A673 (cell line): ENCODE measurements at places on chromosomes 12 and 14. TPM values are rescaled to one million over a fixed set of nuclear protein-coding genes. Genes with fewer than 3 reads are reported as not detected.

DNA sequence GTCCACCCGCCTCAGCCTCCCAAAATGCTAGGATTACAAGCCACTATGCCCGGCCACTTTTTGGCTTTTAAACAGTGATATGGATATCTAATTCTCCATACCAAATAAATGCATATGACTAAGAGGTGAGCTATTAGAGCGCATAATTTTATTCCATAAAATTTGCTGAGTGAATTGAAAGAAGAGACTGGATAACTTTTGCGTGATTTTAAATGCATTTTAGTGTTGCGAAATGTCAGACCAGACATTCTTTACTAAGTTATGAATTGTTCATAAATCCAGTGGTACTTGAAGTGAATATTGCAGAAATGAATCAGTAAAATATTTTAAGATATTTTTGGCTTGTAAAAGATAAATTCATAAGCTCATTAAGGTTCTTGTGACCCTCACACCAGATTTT is 50.9 kb upstream of the DIP2B start:
- peaks cover 18% of the 10 kb centered on the region for H3K36me3 ChIP-seq
- H3K4me1 ChIP-seq: peaks cover 5% of the 10 kb centered on the region
- no peak overlapping the region for H3K4me3 ChIP-seq
- no peak overlapping the region for H3K27ac ChIP-seq
- no peaks in the 10 kb centered on the region for H3K27me3 ChIP-seq

Gene RBM23
- 105 and 118 TPM in 2 replicates for total RNA-seq

Gene HOTAIR
- total RNA-seq: 5.4 and 5.5 TPM in 2 replicates

DNA sequence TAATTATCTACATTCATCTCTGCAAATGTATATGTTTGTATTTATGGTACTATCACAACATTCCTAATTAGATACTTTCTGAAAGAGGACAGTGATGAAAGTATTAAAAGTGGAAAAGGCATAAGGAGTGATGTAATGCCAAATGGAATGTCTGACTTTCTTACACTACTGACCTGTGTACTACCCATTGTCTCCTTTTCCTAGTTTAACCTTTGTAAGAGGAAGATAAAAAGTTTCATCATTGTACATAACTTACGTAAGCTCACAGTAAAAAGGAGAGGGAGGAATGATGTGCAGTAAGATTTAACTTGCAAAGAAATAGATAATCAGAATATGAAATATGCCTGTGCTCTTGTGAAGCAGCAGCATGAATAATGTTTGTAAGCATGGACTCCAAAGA is 55.9 kb downstream of the SOX5 start:
- DNase-seq: no peak
- no peaks in the 10 kb centered on the region for H3K27me3 ChIP-seq
- no peak overlapping the region for H3K27ac ChIP-seq
- no peaks in the 10 kb centered on the region for H3K36me3 ChIP-seq

DNA sequence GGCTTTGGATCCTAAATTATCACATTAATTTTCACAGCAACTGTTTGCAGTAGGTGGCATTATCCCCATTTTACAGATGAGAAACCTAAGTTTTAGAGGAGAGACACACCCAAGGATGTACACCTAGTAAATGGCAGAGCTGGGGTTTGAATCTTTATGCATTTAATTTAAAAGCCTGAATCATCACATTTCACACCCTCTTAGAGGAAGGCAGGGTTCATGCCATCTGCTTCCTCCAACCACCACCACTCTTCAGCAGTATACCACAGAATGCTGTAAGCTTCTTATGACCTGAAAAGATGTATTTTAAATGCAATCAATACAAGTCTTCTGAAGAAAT is 90.3 kb downstream of the CRADD start:
- H3K27ac ChIP-seq: no peak overlapping the region
- no peaks in the 10 kb centered on the region for H3K36me3 ChIP-seq
- H3K27me3 ChIP-seq: no peaks in the 10 kb centered on the region
- peak; percentile 26 for DNase-seq

Gene PPP1R3E
- 9.7 and 10.9 TPM in 2 replicates for total RNA-seq

DNA sequence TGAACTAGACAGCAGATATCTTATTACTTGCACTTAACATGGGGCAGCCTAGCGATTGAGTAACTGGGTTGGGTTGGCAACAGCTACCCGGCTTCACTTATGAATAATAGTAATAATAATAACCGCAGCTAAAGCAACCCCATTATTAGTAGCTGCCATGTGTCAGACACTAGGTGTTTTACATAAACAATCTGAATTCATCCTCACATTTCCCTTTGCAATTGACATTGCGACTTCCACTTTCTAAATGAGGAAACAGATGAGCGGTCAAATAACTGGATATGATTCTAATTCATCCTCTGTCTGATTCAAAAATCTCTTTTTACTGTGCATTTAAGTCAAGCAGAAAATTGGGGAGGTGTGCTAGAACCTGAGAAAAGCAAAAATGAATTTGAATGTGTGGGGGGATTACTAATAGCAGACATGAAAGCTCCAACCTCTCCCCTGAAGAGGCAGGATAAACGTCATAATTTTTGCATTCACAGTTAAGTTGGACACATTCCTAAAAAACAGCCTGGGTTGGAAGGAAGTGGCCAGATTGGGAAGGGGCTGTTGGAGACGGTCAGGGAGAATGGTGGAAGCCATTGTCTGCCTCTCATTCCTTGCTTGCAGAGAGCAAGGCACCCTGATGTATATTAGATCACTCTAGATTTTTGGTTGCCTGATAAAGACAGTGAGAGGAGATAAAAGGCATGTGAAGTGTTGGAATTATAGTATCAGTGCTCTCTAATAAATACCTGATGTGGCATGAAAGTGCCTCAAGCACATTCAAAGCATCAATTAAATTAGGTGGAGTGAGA is 13.1 kb downstream of the EMP1 start:
- H3K27me3 ChIP-seq: no peaks in the 10 kb centered on the region
- H3K4me1 ChIP-seq: peaks cover 50% of the 10 kb centered on the region

- H3K4me3 ChIP-seq: no peak overlapping the region
- peaks cover 29% of the 10 kb centered on the region for H3K4me1 ChIP-seq
- H3K36me3 ChIP-seq: no peaks in the 10 kb centered on the region
- no peaks in the 10 kb centered on the region for H3K27me3 ChIP-seq
Observed at GRCh38 chr12:107233551-107233950, 140.2 kb upstream of the CRY1 start.

Gene RTL1
- total RNA-seq: 0.09 and 0.15 TPM in 2 replicates

Gene NPAS3
- 15.6 and 16.5 TPM in 2 replicates for total RNA-seq

Gene NDUFB1
- 140 and 154 TPM in 2 replicates for total RNA-seq

GRCh38 chr12:113591480-113591974 is 119.9 kb upstream of the LHX5 start:
- no peaks in the 10 kb centered on the region for H3K4me1 ChIP-seq
- H3K27me3 ChIP-seq: peaks cover 54% of the 10 kb centered on the region

- no peaks in the 10 kb centered on the region for H3K27me3 ChIP-seq
- no peak for DNase-seq
- peaks cover 13% of the 10 kb centered on the region for H3K4me1 ChIP-seq
- H3K27ac ChIP-seq: no peak overlapping the region
Observed at GRCh38 chr12:39779768-39780340, 160.3 kb upstream of the ABCD2 start.

Gene DYRK4
- 23.7 and 30.8 TPM in 2 replicates for total RNA-seq

DNA sequence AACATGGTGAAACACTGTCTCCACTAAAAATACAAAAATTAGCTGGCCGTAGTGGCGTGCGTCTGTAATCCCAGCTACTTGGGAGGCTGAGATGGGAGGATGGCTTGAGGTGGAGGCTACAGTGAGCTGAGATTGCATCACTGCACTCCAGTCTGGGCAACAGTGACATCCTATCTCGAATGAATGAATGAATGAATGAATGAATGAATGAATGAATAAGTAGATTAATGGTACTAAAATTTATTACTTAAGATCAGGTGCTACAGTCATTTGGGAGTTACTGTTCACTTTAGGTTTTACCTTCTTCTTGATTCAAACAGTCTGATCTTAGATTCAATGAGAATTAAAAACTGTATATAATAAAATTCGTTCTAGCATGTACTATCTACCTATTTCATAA is 31.6 kb upstream of the WDR89 start:
- no peaks in the 10 kb centered on the region for H3K36me3 ChIP-seq
- DNase-seq: no peak
- no peaks in the 10 kb centered on the region for H3K27me3 ChIP-seq
- H3K4me3 ChIP-seq: no peak overlapping the region
- no peaks in the 10 kb centered on the region for H3K4me1 ChIP-seq

- H3K36me3 ChIP-seq: no peaks in the 10 kb centered on the region
- no peak within 1 kb of the TSS for H3K27ac ChIP-seq
- no peaks in the 10 kb centered on the region for H3K27me3 ChIP-seq
- H3K4me1 ChIP-seq: peaks cover under 1% of the 10 kb centered on the region
Observed at GRCh38 chr14:24339284-24340151, at the start of gene RIPK3. Gene RIPK3 (minus strand): TSS chr14:24339991. CDS start chr14:24339826, 165 bp downstream.

DNA sequence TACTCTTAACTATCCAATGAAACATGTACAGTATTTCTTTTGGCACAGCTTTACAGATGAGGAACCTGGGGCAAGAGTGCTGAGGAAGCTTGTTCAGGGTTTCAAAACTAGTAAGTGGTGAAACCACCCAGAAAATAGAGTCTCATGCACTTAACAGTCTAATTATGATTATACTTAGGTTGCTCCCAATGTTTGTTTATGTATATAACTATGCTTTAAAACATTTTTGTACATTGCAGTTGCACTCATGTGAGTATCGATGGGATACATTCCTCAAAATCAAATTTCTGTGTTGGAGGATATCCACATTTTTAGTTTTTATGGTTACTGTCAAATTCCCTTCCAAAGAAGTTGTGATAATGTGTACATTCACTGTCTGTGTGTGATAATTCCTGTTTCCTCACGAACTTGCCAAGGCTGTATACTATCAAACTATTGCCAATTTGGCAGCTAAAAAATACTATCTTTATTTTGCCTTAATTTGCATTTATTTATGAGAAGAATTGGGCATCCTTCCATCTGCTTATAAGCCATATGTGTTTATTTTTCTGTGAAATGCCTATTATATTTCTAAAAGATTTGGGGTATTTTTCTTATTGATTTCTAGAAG is 143.9 kb upstream of the SSTR1 start:
- H3K4me1 ChIP-seq: no peaks in the 10 kb centered on the region
- no peak overlapping the region for H3K27ac ChIP-seq
- H3K27me3 ChIP-seq: no peaks in the 10 kb centered on the region
- no peak overlapping the region for H3K4me3 ChIP-seq

Gene CLEC4C
- not detected in 2 replicates for total RNA-seq

GRCh38 chr12:82904219-82904790 is 217.6 kb downstream of the TMTC2 start:
- H3K4me1 ChIP-seq: no peaks in the 10 kb centered on the region
- peak; percentile 60 for DNase-seq
- H3K27me3 ChIP-seq: no peaks in the 10 kb centered on the region
- no peak overlapping the region for H3K27ac ChIP-seq

Gene CCND2
- 2.0 and 2.6 TPM in 2 replicates for total RNA-seq

DNA sequence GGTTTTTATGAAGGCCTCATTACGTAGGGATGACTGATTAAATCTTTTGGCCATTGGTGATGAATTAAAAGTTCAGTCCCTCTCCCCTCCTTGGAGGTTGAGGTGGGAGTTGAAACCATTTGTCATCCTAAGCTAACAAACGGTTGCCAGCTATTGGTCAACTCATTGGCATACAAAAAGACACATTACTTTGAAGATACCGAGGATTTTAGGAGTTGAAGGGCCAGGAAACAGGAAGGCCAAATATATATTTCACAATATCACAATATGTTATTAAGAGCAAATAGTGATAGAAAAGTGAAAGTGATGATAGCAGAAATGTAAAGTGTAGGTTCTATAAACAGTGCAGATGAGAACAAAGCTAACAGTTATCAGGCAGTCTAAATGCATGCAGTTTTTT is 24.4 kb downstream of the RCOR1 start:
- no peaks in the 10 kb centered on the region for H3K27me3 ChIP-seq
- DNase-seq: no peak
- H3K27ac ChIP-seq: no peak overlapping the region
- peaks cover 4% of the 10 kb centered on the region for H3K36me3 ChIP-seq
- peaks cover 16% of the 10 kb centered on the region for H3K4me1 ChIP-seq

Gene ACSM4
- not detected in 2 replicates for total RNA-seq

DNA sequence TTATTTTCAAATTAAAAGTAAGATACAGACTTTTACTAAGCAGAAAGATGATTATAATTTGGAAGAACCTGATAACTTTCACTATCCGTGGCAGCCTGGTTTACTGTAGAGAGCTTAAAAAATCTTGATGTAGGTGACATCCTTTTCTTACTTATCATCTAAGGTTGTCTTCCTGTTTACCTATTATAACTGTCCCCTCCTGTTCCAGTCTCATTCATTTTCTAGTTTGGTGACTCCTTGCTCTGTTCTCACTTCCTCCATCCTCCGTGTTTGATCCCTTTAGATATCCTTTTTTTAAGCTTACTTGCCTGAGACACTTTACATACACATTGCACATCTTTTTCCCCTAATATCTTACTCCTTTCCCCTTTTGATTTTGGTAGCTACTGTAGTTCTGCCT is 27.5 kb downstream of the CCDC91 start:
- no peaks in the 10 kb centered on the region for H3K4me1 ChIP-seq
- H3K27me3 ChIP-seq: no peaks in the 10 kb centered on the region
- H3K4me3 ChIP-seq: no peak overlapping the region
- no peak for DNase-seq
- no peak overlapping the region for H3K27ac ChIP-seq
- no peaks in the 10 kb centered on the region for H3K36me3 ChIP-seq

GRCh38 chr12:82383930-82384552 is 25.7 kb downstream of the METTL25 start:
- no peaks in the 10 kb centered on the region for H3K4me1 ChIP-seq
- H3K4me3 ChIP-seq: no peak overlapping the region
- DNase-seq: peak; percentile 33
- H3K27ac ChIP-seq: no peak overlapping the region

Gene PRKAB1
- 33.7 and 34.1 TPM in 2 replicates for total RNA-seq

GRCh38 chr14:50237427-50237826 is 6.0 kb upstream of the SOS2 start:
- no peaks in the 10 kb centered on the region for H3K27me3 ChIP-seq
- no peak for DNase-seq
- no peak overlapping the region for H3K4me3 ChIP-seq
- no peaks in the 10 kb centered on the region for H3K36me3 ChIP-seq
- H3K4me1 ChIP-seq: no peaks in the 10 kb centered on the region

Gene RASSF8
- total RNA-seq: 19.8 and 23.1 TPM in 2 replicates

Gene ADCY4
- total RNA-seq: 0.84 and 1.5 TPM in 2 replicates

DNA sequence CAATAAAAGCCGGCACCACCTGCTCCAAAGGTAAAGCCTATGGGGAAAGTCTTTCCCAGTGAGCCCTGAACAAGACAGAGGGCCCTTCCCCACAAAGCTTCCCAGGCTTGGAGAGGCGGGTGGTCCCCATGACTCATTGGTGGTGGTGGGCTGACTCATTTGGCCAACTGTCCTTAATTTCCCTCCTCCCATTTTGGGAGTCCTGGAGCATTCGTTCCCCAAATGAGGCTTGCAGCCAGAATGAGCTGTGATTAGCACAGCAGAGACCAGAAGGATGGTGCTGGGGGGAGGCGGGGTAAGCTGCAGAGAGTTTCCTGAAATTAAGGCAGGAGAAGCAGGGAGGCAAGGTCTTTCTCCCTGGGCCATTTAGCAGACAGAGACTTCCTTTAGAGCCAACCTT is 241.7 kb downstream of the DPF3 start:
- H3K36me3 ChIP-seq: no peaks in the 10 kb centered on the region
- no peak overlapping the region for H3K4me3 ChIP-seq
- no peak overlapping the region for H3K27ac ChIP-seq
- H3K27me3 ChIP-seq: no peaks in the 10 kb centered on the region
- DNase-seq: no peak

Gene LUM
- 0.42 TPM in 1 of 2 replicates, not detected in the other for total RNA-seq

Gene FGF6
- not detected in 2 replicates for total RNA-seq

- peak overlapping the region; percentile 90 for H3K4me3 ChIP-seq
- no peaks in the 10 kb centered on the region for H3K4me1 ChIP-seq
- H3K36me3 ChIP-seq: peaks cover 16% of the 10 kb centered on the region
- DNase-seq: no peak
- H3K27me3 ChIP-seq: no peaks in the 10 kb centered on the region
Observed at GRCh38 chr12:132827763-132828703, 636 bp downstream of the GOLGA3 start.
